ENCODE measurements at places on chromosomes 1 and 21.

- no peak for DNase-seq
Observed at GRCh38 chr21:24948186-24948585, 659.1 kb downstream of the MRPL39 start.

GRCh38 chr1:230674581-230674980, 32.3 kb downstream of the COG2 start:
- no peak for DNase-seq

DNA sequence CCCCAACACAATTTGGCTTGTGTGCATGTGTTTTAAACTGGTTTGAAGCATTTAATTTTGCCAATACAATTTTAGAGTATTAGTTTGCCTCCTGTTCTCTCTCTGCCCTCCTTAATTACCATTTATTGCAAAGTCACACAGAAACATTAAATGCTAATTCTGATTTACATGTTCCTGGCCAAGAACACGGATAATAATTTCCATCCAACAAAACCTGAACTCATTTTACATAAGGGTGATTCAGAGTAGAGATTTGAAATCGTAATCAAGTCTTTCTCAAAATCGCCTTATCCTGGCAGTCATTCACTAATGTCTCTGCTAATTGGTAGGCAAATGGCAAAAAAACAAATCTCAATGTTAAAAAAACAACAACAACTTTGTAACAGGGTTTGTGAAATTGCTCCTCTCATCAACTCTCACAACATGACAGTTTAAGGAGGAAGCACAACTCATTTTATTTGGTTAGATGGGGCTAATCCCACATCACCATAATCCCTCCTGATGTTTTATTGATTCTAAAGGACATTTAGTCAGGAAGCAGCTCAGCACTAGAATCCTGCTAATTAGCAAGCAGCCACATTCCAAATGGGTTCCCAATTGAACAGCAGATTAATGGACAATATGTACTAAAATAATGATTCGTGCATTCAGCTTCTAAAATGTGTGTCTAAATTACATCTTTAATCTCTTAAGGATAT, 55.9 kb downstream of the C1orf87 start:
- DNase-seq: no peak

DNA sequence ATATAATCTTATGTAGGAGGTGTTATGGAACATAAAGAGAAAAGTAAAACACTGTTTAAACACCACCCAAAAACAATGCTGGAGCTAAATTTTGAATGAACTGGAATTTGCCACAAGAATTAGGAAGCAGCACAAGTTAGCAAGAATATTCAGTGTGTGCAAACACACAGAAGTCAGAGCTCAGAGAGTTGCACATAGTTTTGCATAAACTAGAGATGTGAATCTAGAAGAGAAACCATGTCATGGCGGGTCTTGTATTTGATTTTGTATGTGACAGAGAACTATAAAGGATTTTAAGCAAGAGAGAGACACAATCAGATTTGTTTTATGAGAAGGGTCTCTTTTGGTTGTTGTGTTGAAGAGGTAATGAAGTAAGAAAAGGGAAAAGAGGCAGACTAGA, 38.2 kb downstream of the SELENOF start:
- no peak for DNase-seq

DNA sequence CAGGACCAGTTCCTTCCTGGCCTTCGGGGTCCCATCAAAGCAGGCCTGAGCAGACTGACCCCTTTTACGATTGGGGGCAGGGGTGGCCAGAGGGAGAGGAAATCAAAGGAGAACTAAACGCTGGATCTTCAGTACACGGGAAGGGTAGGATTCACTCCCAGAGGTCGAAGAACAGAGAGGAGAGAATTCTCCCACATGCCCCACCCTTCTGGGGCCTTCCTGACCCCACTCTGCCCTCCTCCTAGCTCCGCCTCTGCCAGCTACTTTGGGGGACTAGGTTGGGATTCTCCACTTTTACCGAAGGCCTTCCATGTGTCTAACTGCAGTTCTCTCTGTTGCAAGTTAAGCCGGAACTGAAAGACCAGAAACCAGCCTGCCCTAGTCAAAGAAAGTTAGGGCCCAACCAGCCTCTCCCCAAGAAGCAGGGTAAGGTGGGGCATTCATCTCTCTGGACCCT, 654 bp upstream of the ARHGEF2 start:
- no peak for DNase-seq

DNA sequence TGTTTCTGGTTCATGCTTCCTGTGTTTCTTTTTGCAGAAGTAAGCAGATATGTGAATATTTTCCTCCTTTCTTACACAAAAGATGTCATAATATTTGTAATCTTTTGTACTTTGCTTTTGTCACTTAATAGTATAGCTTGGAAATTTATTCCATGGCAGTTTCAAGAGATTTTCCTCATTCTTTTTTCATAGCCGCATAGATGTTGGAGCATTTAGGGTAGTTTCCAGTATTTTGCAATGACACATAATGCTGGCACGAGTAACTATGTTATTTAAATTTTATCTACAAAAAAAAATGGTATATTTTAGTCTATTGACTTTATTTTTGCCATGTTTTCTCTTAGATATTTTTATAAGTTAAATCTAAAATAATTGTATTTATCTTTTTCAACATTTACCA, 40.7 kb downstream of the AGO3 start:
- DNase-seq: no peak

DNA sequence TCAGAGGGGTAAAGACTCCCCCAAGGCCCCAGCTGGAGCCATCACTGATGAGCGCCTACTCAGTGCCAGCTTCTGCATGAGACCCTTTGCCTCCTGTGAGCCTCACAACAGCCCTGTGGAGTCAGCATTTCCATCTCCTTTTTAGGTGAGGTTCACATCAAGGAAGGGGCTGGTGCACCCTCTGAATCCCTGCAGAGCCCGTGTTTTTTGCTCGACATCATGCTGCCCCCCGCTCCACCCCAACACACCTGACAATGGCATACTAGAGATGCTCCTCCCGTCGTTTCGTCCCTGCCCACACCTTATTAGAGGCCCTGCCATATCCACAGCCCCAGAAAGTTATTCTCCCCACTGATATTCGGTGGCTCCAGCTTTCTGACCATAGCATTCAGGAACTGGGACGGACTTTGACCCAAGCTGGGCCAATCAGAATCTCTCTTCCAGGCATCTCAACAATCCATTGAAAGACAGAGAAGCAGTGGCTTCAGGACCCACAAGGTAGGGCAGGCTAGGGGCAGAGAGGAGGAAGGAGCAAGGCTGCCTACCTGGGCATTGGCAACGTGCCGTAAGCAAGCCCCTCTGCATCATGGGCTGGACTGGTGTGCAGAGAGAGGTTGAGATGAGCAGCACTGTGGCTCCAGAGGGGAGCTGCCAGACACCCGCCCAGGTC, 32.7 kb downstream of the EPHA10 start:
- no peak for DNase-seq

- no peak for DNase-seq
Observed at GRCh38 chr1:17212487-17213121, 7.7 kb downstream of the PADI1 start.

- DNase-seq: no peak
Observed at GRCh38 chr1:151159373-151159772, 2.9 kb downstream of the TNFAIP8L2 start.

DNA sequence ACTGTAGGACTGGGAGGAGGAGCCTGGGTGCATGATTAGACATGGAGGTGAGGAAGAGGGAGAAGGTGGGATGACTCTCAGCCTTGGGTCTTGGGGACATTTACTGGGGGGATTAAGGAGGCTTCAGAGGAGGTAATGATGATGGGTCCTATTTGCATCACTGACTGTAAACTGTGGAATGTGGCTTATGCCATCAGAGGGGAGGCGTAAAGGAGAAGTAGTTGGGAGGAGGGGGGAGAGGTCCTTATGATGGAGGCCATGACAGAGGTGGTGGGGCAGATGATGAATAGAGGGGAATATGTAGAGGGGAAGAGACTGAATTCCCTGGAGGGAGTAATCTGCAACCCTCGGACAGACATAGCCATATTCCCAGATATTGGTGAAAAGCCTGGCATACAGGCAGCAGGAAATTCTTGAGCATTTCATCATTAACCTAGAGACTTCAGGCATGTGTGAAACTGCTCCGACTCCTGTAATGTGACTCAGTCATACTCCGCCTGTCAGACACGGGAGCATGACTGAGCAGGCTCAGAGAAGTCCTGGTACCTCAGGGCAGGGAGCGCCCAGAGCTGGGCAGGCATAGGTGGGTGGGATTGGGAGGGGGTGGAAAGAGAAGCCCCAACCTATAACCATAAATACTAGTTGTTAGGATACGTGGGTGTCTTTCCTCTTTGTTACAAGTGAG, 8.0 kb upstream of the LCE5A start:
- no peak for DNase-seq

DNA sequence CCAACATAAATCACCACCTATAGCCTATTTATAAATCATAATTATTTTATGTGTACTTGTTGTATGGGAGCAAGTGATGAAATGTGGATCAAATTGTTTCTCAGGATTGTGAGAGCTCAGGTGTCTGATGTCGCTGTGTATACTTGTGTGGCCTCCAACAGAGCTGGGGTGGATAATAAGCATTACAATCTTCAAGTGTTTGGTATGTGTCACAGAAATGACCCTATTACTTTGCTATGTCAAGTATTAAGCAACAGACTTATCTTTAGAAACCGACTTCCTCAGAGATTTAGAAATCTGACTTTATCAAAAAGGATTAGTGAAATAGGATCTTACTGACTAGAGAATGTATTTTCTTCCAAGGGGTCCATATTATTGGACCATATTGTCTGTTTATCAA, 280.9 kb downstream of the TPR start:
- no peak for DNase-seq

GRCh38 chr1:201724039-201724765, 104.8 kb upstream of the IPO9 start:
- DNase-seq: no peak

- DNase-seq: no peak
Observed at GRCh38 chr1:53511323-53511932, 52.2 kb downstream of the DMRTB1 start.

DNA sequence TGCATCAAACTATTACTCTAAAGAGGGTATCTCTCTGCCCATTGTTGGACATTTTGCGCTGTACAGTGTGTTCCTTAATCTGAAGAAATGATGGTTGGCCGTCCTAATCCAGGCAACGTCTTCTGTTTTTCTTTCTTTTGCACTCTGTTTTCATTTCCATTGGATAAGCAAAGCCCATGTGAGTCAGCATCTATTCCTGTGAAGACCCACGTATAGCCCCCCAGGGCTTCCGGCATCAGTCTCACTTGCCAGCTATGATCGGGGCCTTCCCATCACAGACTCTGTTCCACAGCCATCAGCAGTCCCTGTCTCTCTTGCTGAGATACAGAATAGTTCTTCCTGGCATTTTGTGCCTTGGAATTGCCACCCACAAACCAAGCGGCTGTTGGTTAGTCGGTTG, 29.2 kb upstream of the BRDT start:
- no peak for DNase-seq

- no peak for DNase-seq
Observed at GRCh38 chr1:177755851-177756560, 213.9 kb downstream of the SEC16B start.

GRCh38 chr1:7534061-7534825, 236.9 kb upstream of the VAMP3 start:
- no peak for DNase-seq
